ENCODE measurements at places on chromosomes 4 and X.

DNA sequence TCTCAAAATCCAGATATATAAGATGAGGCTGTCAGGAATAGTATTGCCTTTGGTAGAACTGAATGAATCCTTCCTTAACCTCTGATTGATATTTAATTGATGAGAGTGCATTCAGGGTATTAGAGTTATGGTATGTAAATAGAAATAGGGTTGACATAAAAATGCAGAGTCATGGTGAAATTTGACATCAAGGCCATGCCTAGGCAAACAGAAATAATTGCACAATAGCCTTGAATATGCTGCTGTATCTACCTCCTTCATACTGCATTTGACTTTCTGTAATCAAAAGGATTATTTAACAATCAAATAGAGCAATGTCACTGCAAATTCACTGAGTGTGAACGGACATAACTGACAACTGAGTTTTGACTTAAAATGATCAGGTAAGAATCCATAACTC, 1316.3 kb downstream of the STIM2 start:
- no peak for DNase-seq

DNA sequence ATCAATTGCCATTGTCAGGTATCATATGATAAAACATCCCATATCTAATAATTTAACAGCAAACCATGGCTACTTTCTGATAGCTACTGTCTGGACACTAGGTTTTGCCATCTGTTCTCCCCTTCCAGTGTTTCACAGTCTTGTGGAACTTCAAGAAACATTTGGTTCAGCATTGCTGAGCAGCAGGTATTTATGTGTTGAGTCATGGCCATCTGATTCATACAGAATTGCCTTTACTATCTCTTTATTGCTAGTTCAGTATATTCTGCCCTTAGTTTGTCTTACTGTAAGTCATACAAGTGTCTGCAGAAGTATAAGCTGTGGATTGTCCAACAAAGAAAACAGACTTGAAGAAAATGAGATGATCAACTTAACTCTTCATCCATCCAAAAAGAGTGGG, 7.0 kb downstream of the NPY5R start:
- no peak for DNase-seq

DNA sequence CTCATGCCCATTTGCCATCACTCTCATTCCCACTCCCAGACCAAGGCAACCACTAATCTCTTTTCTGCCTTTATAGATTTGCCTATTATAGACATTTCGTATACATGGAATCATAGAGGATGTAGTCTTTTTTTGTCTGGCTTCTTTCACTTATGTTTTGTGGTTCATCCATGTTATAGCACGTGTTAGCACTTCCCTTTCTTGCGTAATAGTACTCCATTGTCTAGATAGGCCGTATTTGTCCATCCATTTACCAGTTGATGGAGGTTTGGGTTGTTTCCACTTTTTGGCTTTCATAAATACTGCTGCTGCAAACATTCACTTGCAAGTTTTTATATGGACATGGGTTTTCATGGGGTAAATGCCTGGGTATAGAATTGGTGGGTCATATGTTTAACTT, 48.4 kb downstream of the KIF4A start:
- no peak for DNase-seq

DNA sequence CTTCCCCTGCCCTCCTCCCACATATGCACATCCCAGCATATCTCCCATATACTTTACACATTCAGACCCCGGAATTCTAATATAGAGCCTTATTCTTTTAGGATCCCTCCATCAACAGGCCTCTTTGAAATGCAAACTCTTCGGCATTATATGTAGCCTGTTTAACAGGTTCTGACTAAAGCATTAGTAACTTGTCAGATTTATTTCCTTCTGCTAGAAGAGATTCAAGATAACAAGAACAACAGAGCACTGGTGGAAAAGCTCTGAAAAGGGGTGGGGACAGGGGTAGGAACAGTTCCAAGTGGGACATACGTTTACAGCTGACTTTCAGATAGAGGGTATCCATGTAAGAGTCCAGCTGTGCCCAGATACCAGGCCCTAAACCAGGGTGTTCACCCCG, 31.7 kb upstream of the PRPS1 start:
- no peak for DNase-seq

GRCh38 chr4:44421330-44422065, 27.1 kb downstream of the KCTD8 start:
- no peak for DNase-seq

DNA sequence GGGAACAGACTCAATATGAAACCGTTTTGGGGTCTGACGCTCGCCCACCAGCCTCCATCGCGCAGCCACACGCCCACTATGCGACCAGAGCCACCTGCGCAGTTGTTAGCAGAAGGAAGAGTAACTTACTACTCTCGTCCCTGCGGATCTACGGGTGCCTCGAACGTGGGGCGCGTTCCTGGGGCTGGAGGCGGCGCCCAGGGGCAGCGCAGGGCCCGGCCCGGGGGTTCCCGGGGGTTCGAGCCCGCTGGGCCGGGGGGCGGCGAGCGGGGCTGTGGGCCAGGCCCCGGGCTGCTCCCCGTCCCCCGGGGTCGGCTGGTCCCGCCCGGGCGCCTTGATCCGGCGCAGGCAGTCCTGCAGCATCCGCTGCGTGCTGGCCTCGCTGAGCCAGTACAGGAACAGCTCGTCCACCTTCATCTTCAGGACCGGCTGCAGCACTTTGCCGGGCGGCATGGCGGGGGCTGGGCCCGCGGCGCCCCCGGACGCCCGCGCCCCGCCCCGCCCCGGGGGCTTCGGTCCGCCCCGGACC, 404 bp downstream of the PPP2R3B start:
- no peak for DNase-seq

- no peak for DNase-seq
These were observed 85.0 kb upstream of the CPEB2 start for GRCh38 chr4:14917298-14917633.

- DNase-seq = no peak
These were observed 135.2 kb downstream of the PDE5A start for GRCh38 chr4:119493419-119493818.
